ENCODE measurements at places on chromosomes 1 and 21.

- DNase-seq: no peak
Measured at GRCh38 chr1:238060061-238060460, 169.3 kb upstream of the ZP4 start.

DNA sequence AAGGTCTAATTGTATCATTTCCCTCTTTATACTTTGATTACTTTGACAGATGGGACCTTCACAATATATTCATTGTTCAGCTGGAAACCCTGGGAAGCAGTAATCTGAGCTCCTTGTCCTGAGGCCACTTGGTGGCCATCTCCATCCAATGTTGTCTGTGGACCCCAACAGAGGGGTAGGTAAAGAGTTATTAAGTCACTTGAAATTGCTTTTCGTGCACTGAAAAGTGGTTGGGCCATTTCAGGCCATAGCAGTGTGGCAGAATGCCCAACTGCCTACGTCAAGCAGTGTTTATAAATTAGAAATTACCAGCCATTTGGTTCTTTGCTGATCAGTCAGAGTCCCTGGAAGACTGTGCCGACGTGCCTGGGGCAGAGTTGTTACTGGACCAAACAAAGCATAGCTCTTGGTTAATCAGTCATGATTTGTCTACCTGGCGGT, 308.3 kb upstream of the USP25 start:
- DNase-seq: no peak

DNA sequence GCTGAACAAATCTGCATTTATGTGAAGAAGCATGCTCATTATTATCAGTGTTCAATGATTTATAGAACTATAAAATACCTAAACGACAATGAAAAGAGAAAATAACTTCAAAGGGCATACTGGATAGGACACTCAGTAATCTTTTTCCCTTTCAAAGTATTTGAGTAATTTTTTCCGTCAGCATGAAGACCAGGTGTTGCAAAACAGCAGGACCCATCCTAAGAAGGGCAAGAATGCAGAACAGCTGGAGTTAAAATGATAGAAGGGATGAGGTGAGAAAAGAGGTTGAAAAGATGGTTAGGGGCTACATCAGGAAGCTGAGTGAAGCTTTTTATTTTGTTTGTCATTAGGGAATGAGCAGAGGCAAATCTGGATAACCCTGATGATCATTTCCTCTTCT, 7.1 kb upstream of the RGS18 start:
- no peak for DNase-seq

GRCh38 chr21:31952828-31953227, 80.0 kb downstream of the HUNK start:
- DNase-seq: no peak

DNA sequence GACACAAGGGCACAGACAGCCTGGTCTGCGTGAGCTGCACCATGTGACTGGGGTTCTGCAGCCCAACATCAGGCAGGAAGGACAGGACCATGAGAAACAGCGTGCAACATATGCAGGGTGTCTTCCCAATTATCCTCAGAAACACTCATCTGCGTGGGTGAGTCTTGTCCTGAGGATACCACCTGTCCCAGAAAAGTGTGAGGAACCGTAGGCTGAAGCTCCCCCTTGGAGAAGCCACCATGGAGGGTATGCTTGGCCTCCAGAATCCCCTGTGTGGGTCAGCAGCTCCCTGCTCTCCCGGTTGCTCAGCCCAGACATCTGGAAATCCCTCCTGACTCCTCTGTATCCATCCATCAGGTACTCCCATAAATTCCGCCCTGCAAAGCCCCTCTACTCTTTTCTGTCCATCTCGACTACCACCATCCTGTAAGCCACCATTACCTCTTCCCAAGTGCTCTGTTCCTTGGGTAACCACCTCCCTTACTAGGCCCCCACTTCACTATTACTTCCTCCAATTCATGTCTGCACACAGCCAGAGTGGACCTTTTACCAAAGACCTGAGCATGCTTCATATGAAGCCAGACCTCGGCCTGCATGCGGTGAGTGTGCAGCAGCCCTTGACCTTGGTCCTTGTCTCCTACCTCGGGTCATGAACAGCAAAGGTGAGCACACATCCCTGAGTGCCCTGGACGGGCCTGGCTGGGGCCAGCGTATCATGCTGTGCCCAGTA, 33.0 kb downstream of the ETS2 start:
- DNase-seq: no peak

DNA sequence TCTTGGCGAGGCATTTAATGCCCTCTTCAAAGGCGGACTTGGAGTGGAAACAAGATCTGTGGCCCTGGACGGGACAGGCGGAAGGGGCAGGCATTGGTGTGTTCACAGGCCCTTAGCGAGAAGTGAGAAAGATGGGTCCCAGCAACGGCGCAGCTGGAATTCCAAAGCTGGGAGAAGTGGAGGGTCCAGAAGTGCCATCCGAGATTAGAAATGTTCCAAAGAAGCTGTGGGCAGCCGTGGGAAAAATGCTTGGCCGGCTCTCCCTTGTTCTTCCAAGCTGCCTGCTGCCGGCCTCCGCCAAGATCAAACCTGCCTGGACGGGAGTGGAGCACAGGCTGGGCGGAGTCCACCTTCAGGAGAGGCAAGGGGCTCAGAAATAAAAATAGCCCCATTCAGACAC, 69.4 kb upstream of the ACTRT2 start:
- no peak for DNase-seq

- DNase-seq: peak; percentile 35
Measured at GRCh38 chr1:179143322-179143721, 61.5 kb downstream of the TOR3A start.

DNA sequence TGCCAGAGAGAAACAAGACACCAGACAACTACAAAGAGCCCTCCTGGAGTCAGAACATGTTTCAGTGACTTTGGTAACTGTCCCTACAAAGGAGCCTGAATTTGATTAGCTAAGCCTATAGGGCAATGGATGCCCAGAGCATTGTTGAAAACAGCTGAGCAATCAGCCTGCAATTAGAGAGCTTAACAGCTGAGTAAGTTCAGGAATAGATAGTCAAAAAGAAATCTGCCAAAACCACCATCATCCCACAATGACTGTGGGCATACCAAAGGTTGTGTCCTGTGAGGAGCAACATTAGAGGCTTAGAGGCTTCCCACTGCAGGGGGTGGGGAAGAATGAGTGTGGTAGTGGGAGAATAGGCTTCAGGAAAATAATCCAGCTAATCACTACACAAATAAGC, 32.1 kb downstream of the SH3BP5L start:
- DNase-seq: no peak

GRCh38 chr1:100065969-100066227, 66.8 kb downstream of the SASS6 start:
- no peak for DNase-seq

DNA sequence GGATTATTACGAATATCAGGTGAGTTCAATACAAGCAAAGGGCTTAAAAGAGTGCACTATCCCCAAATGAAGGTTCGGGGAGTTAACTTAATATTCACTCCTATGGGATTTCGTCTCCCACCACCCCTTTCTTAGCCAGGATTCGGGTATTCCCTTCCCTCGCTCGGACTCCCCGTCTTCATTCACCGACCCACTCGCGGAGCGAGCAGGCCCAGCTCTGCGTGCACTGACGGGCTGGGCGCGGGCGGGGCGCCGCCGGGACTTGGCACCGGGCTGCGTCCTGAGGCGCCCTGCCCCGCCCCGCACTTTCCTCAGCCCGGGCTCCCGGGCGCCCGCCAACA, 7.7 kb upstream of the MPZL1 start:
- DNase-seq: no peak

DNA sequence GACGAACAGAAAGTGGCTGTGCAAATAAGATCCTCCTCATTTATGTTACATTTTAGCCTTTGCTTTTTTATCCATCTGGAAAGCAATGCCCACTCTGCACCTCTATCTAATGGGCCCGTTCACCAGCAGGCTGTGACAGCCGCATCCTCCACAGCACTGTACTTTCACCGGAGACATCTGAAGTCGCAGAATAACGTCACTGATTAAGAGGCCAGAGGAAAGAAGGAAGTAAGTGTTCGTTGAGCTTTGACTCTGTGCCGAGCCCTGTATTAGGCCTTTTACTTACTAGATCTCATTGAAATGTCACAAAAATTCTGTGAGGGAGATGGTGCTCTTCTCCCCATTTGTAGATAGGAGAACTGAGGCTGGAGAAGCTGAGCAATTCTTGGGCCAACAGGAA, 62.3 kb downstream of the KAZN start:
- DNase-seq: no peak

Data from CD8-positive, alpha-beta T cell (primary cell).